ENCODE measurements at places on chromosomes 5 and 9.
A peak's percentile ranks its signal among the peaks of the same experiment; 100 is the strongest.

GRCh38 chr9:110977259-110977709 lies 61.0 kb downstream of the LPAR1 start:
- DNase-seq = no peak

- no peak for DNase-seq
Observed at GRCh38 chr9:17052626-17053025, 82.2 kb upstream of the CNTLN start.

GRCh38 chr5:65066387-65067146 lies 297.8 kb downstream of the CWC27 start:
- DNase-seq = peak; percentile 18

DNA sequence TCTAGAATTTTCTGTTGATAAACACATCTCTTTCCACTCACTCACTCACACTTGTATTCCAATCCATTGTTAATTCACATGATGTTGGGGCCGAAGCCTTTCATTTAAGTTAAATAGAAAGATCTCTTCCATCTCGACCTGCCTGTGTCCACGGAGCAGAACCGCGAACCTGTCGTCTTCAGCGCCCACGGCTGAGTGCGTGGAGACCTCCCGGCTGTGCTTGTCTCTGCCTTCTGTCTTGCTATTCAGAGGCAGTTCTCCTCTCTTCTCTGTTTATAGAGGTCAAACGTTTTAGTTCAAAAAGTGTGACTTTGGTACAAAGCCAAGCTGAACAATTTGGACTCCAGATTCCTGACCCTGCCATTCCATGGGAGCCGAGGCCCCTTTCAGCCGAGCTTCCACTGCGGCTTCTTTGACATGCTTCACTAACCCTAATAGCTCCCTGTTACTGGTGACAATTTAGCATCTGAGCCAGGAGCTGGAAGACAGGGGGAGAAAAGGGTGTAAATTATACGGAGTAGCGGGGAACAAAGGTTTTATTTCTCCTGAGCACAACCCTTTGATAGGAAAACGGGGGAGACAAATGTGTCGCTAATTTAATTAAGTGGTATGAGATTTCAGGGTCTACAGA lies 314.4 kb upstream of the IRX4 start:
- no peak for DNase-seq

DNA sequence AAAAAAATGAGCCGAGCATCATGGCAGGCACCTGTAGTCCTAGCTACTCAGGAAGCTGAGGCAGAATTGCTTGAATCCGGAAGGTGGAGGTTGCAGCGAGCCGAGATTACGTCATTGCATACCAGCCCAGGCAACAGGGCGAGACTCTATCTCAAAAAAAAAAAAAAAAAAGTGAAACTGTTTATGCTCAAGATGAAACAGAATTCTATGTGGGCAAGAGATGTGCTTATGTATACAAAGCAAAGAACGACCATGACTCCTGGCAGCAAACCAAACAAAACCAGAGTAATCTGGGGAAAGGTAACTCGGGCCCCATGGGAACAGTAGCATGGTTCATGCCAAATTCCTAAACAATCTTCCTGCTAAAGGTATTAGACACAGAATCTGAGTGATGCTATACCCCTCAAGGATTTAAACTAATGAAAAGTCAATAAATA lies 32.6 kb upstream of the PLAC8L1 start:
- DNase-seq = peak; percentile 74

GRCh38 chr5:82396396-82396795 lies 118.2 kb upstream of the RPS23 start:
- DNase-seq = no peak

- no peak for DNase-seq
Observed at GRCh38 chr5:17452936-17453335, 45.1 kb upstream of the TAF11L2 start.

DNA sequence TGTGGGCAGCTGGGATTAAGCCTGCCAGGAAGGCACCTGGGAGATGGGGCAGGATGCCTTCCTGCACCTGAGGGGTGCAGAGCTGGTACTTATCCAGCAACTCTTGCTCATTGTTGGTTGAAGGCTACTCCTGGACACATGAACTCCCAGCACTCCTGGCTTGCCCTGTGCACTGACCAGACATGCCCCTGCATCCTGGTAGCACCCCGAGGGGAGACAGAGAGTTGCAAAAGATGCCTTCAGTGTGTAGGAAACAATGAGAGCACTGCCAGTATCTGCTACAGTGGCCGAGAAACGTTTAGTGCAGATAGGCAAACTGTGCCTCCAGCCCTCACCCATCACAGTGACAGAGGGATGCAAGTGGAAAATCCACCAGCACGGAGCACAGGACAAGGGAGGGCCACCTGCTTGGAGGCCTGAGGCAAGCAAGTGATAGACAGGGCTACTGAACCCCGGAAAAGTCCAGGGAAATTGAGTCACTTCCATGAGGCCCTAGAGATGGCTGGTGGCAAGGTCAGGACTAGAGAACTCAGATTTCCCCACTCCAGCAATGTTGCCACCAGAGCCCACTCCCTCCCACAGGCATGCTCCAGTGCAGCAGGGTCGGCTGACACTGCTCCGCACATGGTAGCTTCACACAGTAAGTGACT lies 171.1 kb downstream of the FSTL4 start:
- no peak for DNase-seq

- DNase-seq = no peak
Observed at GRCh38 chr9:77908293-77908692, 123.3 kb downstream of the GNAQ start.

- peak; percentile 22 for DNase-seq
Observed at GRCh38 chr5:127216898-127217675, 73.5 kb upstream of the MEGF10 start.

GRCh38 chr5:59832577-59833301 lies 60.8 kb downstream of the PDE4D start:
- DNase-seq = no peak

DNA sequence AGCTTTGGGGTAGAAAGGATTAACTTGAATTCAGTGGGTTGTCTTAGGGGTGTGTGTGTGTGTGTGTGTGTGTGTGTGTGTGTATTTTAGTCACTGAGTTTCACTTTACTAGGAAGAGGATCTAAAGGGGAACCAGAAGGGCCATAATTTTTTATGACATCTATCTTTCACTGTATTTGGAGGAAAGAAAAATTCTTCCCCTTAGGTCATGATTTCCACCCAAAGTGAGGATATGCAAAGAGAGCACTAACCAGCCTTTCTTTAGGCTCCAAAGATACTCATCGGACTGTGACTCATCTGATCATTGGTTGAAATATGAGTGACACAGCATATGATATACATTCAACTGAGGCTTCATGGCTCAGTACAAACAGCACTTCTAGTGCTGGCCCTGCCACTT lies 75.2 kb upstream of the RASGRF2 start:
- no peak for DNase-seq

DNA sequence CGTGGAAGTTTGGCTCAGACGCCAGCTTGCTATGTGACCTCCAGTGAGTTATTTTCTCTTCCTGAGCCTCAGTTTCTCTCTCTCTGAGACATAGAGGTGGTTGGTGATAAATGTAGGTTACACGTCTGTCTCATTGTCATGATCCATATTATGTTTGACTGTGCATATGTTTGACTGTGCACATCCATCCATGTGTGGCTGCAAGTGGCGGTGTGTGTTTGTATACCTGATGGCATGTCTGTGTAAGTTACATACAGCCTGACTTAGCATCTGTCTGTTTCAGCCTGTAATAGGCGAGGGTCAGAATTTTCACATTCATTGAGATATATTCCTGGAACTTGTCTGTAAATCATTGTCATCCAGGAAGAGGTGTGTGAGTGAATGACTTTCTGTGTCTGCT lies 3.3 kb downstream of the SPARC start:
- no peak for DNase-seq

GRCh38 chr5:78157001-78157400 lies 137.5 kb downstream of the AP3B1 start:
- DNase-seq = no peak

DNA sequence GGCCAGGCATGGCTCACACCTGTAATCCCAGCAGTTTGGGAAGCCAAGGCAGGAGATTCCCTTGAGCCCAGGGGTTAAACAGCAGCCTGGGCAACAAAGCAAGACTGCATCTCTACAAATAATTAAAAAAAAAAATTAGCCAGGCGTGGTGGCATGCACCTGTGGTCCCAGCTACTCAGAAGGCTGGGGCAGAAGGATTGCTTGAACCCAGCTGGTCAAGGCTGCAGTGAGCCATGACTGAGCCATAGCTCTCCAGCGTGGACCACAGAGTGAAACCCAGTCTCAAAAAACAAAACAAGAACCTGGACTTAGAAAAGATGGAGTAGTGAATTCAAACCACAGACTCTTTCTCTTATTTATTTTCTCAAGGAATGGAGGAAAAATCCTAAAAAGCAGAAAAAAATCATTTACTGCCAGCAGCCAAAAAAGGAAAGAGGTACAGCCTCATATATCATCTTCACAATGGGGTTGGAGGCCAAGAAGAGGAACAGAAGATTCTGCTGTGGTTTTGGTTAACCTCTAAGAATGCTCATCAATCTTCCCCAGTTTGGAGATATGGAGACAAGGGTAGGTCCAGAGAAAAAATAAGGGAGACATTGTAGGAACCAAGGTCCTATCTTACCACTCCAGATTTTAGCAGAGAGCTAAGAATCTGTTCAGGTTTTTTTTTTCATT lies 40.0 kb upstream of the MYO10 start:
- DNase-seq = no peak

DNA sequence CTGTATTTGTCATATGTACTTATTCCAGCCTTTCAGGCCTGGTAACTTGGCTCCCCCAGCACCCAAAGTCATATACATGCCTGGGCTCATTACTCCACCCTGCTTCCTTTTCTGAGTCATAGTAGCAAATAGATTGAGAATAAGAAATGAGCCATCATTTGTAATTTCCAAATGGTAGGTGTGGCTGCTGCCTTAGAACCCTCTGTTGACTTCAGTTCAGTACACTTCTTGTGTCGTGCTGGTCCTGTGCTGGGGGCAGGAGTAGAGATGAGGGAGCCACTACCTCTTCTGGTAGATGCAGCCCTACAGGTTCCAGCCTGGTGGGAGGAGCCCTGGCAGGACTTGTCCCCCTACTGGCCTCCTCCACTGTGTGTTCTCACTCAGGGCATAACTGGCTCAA lies 11.1 kb downstream of the GM2A start:
- peak; percentile 28 for DNase-seq

DNA sequence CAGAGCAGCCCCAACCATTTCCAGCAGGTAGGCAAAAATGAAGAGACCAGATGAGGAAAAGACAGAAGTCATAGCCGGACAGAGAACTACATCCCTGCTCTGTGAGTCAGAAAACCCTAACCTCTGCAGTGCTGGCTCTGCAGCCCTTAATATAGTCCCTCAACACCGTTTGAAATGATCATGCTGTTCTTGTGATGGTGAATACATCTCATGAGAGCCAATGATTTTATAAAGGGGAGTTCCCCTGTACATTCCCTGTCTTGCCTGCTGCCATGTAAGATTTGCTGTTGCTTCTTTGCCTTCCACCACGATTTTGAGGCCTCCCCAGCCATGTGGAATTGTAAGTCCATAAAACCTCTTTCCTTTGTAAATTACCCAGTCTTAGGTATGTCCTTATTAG lies 216.8 kb upstream of the RFX3 start:
- DNase-seq = no peak

DNA sequence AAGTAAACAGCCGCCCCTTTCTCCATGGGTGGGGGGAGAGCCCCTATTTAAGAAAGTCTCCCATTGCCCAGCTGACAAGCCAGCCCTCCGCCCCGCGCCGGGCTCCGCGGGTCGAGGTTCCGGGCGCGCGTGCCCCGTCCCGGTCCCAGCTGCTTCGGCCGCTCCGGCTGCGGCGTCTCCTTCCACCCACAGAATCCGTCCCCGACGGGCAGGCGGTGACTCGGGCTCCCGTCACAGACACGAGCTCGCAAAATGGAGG lies 223 bp downstream of the NR3C1 start:
- DNase-seq = no peak

- DNase-seq = no peak
Observed at GRCh38 chr5:88438006-88438405, 169.4 kb upstream of the TMEM161B start.

- DNase-seq = no peak
Observed at GRCh38 chr9:13621872-13622564, 342.5 kb upstream of the MPDZ start.

DNA sequence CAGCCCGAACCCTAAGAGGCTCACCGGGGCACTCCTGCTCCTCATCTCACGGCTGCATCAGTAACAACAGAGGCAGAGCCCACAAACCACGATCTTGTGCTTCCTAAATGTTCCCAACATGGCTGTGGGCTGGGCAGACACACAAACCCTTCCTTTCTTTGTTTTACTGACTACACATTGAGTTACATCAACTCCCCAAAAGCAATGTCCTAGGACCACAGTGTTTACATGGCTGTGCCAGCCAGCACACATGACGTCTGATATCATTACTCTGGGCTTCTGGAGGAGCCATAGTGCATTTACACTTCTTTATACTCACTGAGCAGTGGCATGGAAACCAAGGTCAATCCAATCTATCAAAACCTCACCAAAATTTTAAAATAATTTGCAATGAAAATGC lies 101.4 kb downstream of the LHFPL2 start:
- no peak for DNase-seq

DNA sequence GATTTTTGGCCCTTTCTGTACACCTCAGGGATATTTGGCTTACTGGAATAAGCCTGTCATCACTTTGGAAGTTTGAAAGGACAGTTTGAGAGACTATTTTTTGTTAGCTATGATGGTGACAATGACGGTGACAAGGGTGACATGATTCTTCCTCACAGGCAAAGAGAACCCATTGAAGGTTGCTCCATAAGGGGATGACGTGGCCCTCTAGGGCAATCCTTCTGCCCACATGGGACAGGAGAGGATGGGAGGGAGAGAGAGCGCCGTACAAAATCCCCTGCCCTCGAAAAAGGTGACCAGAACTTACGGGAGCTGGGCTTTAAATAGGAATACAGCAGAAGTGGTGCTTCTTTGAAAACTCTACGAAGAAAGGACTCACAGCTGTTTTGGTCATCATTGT lies 22.6 kb downstream of the HRH2 start:
- no peak for DNase-seq

- no peak for DNase-seq
Observed at GRCh38 chr5:11104651-11105112, 343.6 kb upstream of the DAP start.

DNA sequence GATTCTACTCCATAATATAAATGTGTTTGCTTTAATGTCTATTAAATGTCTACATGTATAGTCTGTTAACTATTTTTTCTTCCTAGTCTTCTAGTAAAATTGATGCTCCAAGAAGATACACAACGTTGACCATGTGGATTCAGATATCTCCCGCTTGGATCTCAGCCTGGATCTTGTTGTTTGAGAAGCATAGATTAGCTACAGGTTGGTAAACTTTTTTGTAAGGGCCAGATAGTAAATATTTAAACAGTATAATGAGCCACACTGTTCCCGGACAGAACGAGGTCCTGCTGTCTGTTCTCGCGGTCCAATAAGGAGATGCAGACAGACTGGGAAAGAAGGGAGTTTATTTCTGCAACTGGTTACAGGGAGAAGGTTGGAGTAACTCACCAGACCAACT lies 86.2 kb upstream of the IL12B start:
- DNase-seq = no peak

Measured in HT-29 (cell line).